Activated T-helper 17 cell treated with anti-CD3 and anti-CD28 coated beads, Interleukin-2, amount 50 U/mL, for 72 hours (primary cell): ENCODE measurements at places on chromosomes 11 and 22.
A peak's percentile ranks its signal among the peaks of the same experiment; 100 is the strongest.

DNA sequence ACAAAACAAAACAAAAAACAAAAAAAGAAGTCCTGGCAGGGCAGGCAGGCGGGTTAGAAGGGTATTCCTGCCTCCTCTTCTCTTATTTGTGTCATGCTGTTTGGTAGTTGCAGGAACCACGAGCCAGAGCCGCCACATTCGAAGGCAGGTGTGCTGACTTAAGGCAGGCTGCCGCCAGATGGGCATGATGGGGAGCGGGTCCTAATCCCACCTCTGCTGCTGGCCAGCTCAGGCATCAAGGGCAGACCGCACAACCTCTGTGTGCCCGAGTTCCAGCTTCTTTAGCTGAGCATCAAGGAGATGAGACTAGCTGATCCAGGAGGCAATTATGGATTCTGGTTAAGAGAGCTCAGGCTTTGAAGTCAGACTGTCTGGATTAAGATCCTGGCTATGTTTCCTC, 12.1 kb downstream of the OAF start:
- ATAC-seq: no peak

GRCh38 chr22:20952544-20953341, 14.3 kb upstream of the AIFM3 start:
- no peak for ATAC-seq

GRCh38 chr22:45455621-45456020, 42.1 kb downstream of the RIBC2 start:
- no peak for ATAC-seq

DNA sequence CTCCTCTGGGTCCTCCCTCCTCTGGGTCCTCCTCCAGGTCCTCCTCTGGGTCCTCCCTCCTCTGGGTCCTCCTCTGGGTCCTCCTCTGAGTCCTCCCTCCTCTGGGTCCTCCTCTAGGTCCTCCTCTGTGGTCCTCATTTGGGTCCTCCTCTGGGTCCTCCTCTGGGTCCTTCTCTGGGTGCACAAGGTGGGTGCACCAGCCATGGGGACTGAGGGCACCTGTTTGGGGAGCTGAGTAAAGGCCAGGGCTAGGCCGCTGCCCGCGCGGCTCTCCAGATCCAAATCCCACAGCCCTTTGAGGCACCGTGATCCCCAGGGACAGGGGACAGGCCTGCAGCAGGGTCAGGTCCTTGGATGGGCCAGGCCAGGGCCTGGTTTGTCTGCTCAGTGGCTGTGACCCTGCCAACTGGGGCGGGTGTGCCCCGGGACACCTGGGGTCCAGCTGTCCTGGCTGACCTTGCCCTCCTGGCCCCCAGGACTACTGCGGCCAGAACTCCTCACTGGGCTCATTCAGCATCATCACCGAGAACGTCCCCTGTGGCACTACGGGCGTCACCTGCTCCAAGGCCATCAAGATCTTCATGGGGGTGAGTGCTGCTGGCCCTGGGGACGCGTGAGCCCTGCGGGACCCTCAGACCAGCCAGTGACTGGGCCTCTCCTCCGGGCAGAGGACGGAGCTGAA, 12.7 kb downstream of the MUC2 start:
- ATAC-seq: no peak

- ATAC-seq: no peak
Measured at GRCh38 chr22:19643448-19644313, 70.6 kb upstream of the SEPTIN5 start.

- ATAC-seq: no peak
Measured at GRCh38 chr11:3925513-3925912, 70.0 kb downstream of the STIM1 start.

DNA sequence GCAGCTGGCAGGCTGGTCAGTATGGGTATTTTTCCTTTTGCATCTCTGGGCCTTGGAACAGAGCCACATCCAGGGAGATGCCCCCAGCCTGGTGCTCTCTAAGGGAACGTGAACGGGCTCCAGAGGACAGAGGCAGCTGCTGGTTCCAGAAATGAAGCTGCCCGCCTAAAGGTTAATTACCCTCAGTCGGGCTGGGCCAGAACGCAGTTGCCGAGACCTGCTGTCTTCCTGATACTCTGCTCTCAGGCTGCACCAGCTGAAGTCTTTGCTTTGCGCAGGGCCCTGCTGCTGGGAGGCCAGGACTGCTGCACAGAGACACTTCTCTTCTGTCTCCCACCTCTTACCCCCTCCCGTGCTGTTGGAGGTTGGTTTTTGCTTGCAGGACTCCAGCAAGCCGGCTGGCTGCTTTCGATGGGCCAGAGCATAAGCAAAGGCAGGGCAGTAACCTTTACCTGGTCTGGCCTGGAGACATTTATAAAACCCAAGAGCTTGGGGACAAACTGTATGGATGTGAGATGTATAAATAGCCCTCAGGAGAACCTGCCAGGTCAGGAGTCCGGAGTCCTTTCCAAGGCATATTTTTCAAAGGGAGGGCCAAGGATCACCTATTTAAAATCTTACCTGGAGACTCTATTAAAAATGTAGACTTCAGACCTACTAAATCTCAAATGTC, 197.1 kb downstream of the GRIK4 start:
- no peak for ATAC-seq

DNA sequence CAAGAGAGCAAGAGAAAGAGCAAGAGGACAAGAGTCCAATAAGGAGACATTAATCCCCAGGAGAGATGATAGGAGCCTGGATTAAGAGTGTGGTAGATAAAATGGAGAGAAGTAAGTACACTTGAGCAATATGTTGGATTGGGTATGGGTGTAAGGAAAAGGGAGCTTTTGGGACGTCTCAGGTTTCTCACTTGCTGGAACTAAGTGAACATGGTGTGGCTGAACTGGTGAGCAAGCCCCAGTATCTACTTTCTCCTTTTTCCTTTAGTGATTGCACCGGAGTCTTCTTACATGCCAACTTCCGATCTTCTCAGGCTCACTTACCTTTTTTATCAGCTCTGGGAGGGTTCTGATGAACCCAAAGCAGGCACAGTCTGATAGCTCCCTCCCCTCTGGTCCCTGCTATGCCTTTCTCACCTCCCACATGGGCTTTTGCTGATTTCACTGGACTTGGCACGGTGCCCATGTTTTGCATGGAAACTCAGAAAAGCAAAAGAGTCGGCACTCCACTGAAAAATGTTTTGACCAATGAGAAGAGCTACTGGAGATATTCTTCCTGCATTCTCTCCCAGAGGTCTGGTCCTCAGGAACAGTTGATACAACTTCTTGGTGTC, 14.5 kb upstream of the APLNR start:
- no peak for ATAC-seq

GRCh38 chr22:31098632-31099110, 8.7 kb downstream of the SELENOM start:
- no peak for ATAC-seq

- ATAC-seq: peak; percentile 87
Measured at GRCh38 chr11:121321614-121322243, 29.2 kb downstream of the SC5D start.

DNA sequence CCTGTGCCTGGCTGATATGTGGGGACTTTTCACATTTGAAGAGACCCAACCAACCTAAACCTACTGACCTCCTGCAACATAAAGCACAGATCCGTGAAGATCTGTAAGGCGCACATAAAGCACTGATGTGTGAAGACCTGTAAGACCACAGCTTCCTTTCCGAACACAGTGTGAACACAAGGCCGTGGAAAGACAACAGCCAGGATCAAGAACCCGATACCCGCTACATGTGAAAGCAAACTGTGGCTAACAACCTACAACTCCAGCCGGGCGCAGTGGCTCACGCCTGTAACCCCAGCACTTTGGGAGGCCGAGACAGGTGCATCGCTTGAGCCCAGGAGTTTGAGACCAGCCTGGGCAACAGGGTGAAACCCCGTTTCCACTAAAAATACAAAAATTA, 17.6 kb upstream of the PPFIA1 start:
- no peak for ATAC-seq

- no peak for ATAC-seq
Measured at GRCh38 chr22:45864959-45865476, 111.9 kb downstream of the WNT7B start.

GRCh38 chr11:108788565-108789199, 123.8 kb downstream of the DDX10 start:
- ATAC-seq: no peak

- ATAC-seq: peak; percentile 50
Measured at GRCh38 chr11:74929431-74930363, 19.2 kb downstream of the XRRA1 start.
